ENCODE measurements at places on chromosomes 5 and 9. TPM values are rescaled to one million over a fixed set of nuclear protein-coding genes. Genes with fewer than 3 reads are reported as not detected.
A peak's percentile ranks its signal among the peaks of the same experiment; 100 is the strongest.

- DNase-seq: no peak
Observed at GRCh38 chr5:52943285-52943684, 45.9 kb upstream of the ITGA2 start.

UNC13B gene
- total RNA-seq: 50.9 TPM

HMCN2 gene
- total RNA-seq: 28.1 TPM

DNA sequence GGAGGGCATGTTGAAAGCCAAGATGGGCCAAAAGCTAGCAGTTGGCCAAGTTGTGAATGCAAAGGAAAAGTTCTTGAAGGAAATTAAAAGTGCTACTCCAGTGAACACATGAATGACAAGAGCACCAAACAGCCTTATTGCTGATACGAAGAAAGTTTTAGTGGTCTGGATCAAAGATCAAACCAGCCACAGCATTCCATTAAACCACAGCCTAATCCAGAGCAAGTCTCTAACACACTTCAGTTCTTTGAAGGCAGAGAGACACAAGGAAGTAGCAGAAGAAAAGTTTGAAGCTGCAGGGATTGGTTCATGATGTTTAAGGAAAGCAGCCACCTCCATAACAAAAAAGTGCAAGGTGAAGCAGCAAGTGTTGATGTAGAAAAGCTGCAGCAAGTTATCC, 71.6 kb downstream of the ERCC6L2 start:
- DNase-seq: no peak

CDC25C gene
- total RNA-seq: 1.3 TPM

OGN gene
- 6.6 TPM for total RNA-seq

DNA sequence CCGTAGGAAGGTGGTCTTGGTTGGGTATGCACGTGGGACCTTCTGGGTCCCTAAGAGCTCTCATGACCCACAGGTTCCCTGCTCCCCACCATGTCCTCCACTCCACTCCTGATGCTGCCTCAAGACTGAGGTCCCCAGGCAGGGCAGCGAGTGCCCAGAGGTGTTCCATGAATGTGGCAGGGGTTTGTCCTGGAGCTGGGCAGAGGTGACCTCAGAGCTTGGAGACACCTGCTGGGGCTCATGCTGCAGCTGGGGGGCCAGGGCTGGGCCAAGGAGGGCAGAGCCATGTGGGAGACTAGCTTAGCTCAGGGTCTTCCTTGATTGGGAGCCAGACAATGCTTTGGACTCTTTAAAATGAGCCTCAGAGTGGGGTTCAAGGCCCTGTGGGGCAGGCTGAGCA, 74.0 kb upstream of the PITX1 start:
- no peak for DNase-seq

DNA sequence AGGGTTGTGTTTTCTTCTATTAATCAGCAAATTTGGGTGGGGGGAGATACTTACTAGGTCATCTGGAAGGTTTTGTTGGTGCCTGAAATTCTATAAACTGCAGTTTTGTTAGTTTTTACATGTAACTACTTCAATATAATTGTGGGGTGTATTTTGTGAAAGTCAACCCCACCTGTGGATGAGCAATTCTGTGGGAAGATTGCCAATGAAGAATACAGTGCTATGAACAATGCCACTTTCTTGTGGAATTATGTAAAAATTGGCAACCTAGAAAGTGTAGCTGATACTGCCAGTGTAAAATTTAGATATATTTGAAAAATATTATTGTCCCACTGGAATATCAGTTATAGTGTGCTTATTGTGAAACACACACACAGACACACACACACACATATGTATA, 80.7 kb downstream of the VCAN start:
- DNase-seq: no peak

DNA sequence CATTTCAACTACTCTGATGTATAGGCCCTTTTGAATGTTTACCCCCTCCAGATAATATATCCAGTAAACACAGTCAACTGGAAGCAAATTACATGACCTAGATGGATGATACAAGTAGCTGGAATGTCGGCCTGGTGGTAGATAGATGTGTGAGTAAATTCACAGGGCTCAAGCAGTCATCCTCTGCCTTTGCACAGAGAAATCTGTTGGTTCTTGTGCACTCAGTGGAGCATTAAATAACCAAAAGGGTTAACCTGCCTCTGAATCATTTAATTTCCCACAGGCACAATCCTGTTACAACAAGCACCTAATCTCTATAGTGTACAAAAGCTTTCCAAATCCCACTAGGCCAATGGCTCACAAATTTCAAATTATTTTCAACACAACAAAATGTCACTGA, 668.3 kb downstream of the DNAH5 start:
- DNase-seq: no peak

- DNase-seq: no peak
Observed at GRCh38 chr9:37582548-37583157, 6.5 kb upstream of the FBXO10 start.

DNA sequence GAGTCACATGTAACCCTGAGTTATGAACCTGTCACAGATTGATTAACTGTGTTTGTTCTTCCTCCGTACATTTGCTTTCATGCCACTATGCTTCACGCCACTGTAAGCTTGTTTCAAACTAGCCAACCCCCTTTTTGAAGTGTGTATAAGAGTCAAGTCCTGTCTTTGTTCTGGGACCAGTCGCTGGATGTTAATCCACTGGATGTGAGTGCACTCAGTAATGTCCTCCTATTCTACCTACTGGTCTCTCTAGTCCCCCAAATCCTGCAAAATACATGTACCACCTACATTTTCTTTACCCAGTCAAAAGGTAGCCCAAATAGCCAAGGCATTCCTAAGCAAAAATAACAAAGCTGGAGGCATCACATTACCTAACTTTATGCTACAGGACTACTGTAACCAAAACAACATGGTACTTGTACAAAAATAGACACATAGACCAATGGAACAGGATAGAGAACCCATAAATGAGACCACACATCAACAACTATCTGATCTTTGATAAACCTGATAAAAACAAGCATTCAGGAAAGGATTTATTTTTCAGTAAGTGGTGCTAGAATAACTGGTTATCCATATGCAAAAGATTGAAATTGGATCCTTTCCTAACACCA, 1139.1 kb upstream of the SEMA6A start:
- no peak for DNase-seq

PRLR gene
- total RNA-seq: 35.8 TPM

DNA sequence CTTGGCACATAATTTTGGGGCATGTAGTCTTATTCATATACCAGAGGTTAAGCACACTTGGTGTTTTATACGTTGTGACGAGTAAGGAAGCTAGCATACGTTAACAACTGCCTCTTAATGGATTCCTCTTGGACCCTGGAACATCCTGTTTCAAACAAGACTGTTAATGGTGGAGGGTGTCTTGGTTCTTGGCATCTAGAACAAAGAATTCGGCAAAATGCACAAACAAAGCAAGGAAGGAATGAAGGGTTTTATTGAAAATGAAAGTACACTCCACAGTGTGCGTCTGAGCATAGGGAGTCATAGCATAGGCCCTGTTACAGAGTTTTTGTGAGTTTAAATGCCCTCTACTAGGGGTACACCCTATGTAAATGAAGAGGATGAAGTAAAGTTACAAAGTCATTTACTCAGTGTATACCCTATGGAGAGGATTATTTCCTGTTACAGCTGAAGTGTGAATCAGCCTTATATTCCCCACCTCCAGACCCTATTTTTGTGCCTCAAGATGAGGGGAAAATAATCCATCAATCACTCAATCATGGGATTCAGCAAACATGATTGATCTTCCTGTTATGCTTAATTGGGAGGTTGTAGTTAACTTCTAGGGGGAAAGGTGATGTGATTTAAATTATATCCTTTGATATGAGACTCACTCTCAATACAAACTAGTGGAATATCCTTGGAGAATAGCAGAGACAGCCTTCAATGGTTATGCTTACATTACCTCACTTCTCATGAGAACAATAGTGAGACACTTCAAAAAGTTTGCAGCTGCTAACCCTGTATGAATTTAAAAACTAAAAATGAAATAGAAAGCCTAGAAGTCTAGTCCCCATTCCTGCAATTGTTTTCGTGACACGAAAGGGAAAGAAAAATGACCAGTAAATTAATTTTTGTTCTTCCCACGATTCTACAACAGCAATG, 84.9 kb upstream of the MYO10 start:
- DNase-seq: no peak

- no peak for DNase-seq
Observed at GRCh38 chr5:93673316-93673954, 68.0 kb downstream of the POU5F2 start.

GRCh38 chr9:29211580-29212396, 1638.5 kb upstream of the C9orf72 start:
- DNase-seq: peak; percentile 42

INSL6 gene
- total RNA-seq: not detected

- peak; percentile 80 for DNase-seq
Observed at GRCh38 chr9:134475011-134475790, 148.9 kb downstream of the RXRA start.

DNA sequence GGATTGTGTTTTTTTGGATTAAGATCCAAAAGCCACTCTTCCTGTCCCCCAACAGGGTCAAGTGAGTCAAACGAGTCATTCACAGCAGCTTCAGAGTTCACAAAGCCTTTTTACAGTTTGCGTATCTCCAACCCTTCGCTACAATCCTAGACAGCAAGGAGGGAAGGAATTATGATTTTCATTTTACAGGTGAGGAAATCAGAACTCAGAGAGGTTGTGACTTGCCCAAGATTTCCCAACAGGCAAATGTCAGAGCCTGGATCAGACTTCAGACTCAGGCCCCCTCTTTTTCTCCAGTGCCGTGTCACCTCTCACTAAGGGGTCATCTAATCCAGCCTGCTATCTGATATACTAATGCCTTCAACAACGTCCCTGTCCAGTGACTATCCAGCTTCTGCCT, 72.1 kb upstream of the XPA start:
- no peak for DNase-seq

GRCh38 chr5:95923918-95924544, 37.6 kb downstream of the ELL2 start:
- no peak for DNase-seq

DNA sequence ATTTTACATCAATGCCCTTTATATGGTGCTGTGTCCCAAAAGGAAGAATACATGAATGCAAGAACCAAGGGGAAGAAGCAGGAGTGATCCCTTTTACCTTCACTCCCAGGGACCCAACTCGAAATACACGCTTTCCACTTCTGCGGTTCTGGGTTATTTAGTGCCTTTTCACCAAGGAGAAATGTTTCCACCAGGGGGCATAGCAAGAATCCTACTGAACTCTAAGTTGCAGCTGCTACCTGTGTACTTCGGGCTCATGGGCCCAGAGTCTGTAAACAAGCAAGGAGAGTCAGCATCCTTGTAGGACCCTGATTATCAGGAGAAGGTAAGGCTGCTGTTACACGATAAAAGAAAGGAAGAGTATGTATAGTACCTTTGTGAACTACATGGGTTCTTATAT, 45.7 kb downstream of the DPYSL3 start:
- DNase-seq: no peak

DNA sequence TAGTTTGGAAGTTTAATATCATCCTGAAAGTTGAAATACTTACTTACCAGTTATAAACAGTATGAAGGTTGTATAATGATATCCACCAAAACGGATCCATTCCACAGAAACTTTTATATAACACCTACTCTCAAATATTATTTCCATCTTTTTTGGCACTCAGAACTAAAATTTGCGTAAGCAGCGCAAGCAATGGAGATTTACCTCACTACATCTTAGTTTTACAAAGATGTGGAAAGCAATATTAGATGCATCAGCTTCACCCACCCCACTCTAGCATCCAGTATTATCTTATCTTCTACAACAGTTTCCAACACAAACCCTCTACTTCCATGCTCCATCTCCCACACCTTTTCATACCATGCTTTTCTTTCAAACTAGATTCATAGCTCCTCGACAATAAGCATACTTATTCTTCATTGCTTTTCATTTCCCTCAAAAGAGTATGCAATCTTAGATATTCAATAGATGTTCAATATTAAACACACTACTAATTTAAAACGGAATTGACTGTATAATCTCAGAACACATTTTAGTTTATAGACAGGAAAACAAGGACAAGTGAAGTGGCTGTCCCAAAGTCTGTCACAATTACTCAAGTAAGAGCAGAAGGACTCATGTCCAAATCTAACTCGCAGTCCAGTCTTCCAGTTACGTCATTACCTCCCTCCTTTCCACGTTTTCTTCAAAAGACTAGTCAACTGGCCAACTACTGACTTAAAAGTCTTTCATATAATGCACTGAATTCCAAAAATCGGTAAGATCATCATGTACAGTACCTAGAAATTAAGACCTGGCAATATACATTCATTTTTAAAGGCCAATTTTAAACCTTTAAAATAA, 2.2 kb downstream of the PPP2CA start:
- DNase-seq: no peak

- no peak for DNase-seq
Observed at GRCh38 chr5:115489733-115490132, 54.8 kb downstream of the FEM1C start.

DNA sequence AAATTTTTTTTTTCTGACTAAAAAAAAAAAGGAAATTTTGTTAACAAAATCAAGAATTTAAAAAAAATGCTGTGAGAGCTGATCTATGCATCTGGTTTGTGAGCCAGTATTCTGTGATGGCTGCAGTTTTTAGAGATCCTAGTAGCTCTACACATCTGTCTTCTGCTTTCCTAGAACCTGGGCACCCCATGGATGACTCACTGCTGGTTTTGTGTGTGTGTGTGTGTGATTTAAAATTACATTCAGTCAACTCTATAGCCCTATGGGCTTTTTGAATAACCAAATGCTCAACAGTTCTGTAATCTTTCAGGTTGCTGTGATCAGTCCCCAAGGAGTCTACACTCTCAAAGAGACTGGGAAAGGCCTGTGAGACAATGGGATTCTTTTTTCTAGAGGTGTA, 2.5 kb upstream of the PSMD5 start:
- DNase-seq: no peak

SLC25A48 gene
- 3.3 TPM for total RNA-seq

- DNase-seq: no peak
Observed at GRCh38 chr5:159727167-159727566, 189.1 kb upstream of the ADRA1B start.

- no peak for DNase-seq
Observed at GRCh38 chr9:99811172-99811571, 10.5 kb upstream of the NR4A3 start.

DNA sequence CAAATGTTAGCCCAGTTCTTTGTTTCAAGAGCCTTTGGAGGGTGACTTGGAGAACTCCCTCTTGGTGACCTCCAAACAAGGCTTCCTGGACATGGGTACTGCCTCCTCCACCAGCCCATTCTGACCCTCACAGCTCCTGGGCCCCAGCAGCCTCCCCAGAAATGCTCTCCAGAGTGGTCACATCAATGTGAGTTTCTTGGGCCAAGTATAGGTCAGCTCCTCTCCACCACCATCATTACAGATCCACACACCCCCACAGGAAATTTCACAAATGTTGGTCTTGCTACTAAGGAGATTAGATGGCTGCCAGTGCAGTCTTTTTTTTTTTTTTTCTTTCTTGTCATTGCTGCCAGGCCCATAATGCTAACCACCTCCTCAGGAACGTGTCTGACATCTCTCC, 410.7 kb downstream of the DTWD2 start:
- no peak for DNase-seq

DNA sequence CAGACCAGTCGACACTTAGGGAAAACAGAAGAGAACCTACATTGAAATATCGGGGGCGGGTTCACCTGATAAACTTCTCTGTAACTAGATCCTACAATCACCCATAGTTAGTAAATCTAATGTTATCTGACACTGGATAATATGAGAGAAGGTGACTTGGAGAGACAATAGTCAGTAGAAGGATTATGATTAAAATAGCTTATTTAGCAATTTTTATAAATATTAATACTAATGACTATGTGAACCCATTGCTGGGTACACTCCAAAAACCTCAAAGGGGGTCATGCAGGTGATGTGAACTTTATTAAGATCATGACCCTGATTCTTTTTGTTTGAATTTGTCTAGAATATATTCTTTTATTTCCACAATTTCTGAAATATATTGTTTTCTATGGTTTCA, 164.1 kb upstream of the CCNH start:
- DNase-seq: no peak

All from mucosa of descending colon (tissue), 3 donors.